ENCODE measurements at places on chromosomes 5 and 9.

DNA sequence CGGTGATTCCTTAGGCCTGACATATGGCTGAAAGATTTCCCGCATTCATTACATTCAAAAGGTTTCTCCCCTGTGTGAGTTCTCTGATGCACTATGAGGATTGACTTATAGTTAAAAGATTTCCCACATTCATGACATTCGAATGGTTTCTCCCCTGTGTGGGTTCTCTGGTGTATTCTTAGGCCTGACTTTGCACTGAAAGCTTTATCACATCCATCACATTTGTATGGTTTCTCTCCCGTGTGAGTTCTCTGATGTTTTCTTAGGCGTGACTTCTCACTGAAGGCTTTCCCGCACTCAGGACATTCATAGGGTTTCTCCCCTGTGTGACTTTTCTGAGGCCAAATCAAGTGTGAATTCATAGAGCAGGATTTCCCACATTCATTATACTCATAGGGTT, 35.8 kb downstream of the ZNF782 start:
- DNase-seq, result peak; percentile 3

DNA sequence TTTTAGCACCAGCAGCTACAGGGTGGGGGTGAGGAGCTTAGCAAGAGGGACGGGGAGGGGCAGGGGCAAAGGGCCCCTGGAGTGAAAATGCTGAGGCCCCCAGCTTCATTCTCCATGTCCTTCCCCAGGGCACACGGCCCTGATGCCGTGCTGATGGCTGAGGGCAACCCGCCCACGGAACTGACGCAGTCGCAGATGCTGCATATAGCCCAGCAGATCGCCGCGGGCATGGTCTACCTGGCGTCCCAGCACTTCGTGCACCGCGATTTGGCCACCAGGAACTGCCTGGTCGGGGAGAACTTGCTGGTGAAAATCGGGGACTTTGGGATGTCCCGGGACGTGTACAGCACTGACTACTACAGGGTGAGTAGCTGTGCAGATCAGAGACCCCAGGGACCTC, 285.6 kb downstream of the NTRK2 start:
- DNase-seq, result no peak

- peak; percentile 95 for DNase-seq
Observed at GRCh38 chr9:134178768-134179551, 14.6 kb upstream of the RNU6ATAC start.

GRCh38 chr5:8615142-8615858, 746.4 kb downstream of the MTRR start:
- no peak for DNase-seq

- no peak for DNase-seq
Observed at GRCh38 chr5:132226516-132227234, 978 bp downstream of the P4HA2 start.
